ENCODE measurements at places on chromosomes 7 and 10. TPM values are rescaled to one million over a fixed set of nuclear protein-coding genes. Genes with fewer than 3 reads are reported as not detected.
A peak's percentile ranks its signal among the peaks of the same experiment; 100 is the strongest.

The ZNF467 gene
- polyA plus RNA-seq = 4.1 TPM

DNA sequence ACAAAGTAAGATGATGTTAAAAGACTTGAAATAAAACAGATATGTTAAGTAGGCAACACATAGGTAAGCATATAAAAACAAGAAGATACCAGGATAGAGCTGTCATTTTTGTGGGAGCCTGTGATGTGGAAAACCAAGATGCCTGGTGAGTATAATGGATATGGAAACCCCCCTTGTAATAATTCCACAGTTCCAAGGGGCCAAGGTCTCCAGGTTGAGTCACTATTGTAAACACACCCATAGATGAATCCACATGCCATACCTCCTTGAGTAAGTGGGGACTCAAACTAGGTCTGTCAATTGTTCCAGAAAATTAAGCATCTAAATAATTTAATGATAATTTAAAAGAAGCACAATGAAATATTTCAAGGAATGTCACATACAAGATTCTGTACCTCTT lies 15.9 kb downstream of the CAV1 start:
- DNase-seq = no peak

The PON1 gene
- not detected for polyA plus RNA-seq

- DNase-seq = no peak
These were observed 31.1 kb downstream of the GDI2 start for GRCh38 chr10:5782174-5782573.

The C10orf62 gene
- 0.19 TPM for polyA plus RNA-seq

DNA sequence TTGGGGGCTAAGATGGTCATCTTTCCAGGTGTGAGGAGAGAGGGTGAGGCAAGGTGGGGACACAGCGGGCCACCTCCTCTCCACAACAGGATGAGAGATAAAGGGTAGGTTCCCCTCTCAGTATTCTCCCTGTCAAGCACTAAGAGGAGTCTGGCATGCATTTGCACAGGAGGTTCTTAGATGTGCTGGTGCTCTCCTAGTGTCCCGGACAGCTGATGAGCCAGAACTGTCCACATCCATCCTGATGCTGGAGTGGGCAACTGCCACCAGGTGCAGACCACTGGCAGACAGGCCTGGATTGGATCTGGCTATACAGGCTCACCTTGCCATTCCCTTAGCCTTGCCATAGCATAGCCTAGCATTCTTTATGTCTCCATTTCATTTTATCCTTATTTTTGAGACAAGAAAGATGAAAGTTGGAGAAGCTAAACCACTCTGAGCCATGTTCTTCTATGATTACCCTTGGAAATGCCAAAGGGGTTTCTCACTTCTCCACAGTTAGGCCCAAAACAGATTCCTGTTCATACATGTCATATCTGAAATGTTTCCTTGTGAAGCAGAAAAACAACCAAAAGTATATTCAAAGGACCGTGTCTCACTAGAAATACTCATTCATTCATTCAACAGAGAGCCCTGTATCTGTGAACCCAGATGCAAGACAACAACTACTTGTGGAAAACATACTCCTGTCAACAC lies 48.8 kb upstream of the ANTXRL start:
- DNase-seq = no peak

The ST8SIA6 gene
- not detected for polyA plus RNA-seq

GRCh38 chr10:78515038-78515872 lies 481.6 kb downstream of the RPS24 start:
- DNase-seq = peak; percentile 51

The COL1A2 gene
- polyA plus RNA-seq = 11.4 TPM

The CCDC3 gene
- polyA plus RNA-seq = 0.05 TPM

DNA sequence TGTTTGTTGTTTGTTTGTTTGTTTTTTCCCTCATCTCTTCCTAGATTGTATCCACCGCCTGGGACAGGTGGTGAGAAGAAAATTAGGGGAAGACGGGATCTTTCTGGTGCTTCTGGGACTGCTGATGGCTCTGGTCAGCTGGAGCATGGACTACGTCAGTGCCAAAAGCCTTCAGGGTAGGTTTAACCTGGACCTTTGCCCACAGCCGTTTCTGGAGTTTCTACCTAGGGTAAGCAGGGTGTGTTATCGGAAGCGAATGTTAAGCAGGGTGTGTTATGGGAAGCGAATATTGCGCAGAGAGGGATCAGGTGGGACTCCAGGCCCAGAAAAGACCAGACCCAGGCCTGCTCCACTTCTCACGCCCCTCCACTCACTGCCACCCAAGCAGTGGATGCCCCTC lies 4.7 kb downstream of the CLCN1 start:
- no peak for DNase-seq

DNA sequence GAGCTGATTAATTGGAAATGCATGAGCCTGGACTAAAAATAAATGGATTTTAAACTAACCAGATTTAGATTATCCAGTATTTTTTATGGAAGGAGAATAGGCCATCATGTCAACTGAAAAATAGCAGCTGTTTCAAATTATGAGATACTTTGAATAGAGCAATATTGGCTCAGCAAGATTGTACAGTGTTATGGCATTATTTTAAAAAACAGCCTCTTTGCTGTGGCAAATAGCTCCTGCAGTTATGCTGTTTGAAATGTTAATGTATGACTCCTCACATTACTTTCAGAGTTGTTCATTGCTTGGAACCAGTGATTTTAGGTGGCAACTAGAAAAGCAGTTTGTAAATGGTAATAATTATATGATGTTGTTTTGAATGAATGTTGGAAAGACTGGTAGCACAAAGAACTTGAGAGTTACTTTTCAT lies 244.5 kb downstream of the KIAA1217 start:
- peak; percentile 17 for DNase-seq

DNA sequence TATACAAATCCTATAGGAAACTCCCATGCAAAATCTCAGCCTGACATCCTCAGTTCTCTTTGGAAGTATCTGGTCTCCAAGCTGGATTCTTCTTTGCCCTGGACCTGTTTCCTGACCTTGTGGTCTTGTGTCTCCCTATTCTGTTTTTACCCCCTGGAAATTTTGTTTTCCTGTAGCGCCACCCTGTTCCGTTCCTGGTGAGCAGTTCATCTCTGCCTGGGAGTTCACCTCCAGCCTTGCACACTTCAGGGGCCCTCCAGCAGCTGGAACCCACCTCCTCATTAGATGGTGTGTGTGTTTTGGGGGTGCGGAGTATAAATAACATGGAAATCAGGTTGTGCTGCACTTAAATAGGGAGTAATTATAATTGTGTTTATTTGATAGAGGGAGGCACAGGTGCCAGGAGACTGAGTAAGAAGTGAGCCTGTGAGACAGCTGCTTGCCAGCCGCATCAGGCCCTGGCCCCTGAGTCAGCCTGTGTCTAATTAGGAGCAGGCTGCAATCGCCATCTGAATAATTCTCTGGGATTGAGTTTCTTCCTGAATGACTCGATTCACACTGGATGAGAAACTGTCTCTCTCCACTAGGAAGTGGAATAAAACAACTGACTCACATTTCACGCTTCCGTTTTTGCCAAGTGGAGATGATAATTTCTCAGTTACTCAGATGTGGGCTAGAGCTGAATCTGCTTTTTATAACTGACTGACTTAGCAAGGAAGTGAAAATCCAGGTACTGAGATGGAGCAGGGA lies 69.4 kb upstream of the HECTD2 start:
- DNase-seq = peak; percentile 42

DNA sequence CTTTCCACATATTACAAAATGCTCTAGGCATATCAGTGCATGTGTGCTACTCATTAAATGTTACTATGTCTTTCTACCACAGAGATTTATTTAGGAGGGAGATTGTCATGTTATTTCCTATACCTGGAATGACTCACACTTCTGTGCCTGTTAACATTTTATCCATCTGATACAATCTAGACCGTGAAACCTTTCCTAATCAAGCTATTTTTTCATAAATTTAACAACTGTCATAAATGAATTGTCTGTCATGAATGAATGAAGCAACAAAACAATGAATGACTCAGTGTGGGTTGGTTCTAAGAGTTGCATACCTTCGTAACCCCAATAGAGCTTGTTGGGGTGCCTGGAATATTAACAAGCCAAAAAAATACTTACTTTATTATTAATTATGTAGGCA lies 554.3 kb downstream of the GRM8 start:
- no peak for DNase-seq

DNA sequence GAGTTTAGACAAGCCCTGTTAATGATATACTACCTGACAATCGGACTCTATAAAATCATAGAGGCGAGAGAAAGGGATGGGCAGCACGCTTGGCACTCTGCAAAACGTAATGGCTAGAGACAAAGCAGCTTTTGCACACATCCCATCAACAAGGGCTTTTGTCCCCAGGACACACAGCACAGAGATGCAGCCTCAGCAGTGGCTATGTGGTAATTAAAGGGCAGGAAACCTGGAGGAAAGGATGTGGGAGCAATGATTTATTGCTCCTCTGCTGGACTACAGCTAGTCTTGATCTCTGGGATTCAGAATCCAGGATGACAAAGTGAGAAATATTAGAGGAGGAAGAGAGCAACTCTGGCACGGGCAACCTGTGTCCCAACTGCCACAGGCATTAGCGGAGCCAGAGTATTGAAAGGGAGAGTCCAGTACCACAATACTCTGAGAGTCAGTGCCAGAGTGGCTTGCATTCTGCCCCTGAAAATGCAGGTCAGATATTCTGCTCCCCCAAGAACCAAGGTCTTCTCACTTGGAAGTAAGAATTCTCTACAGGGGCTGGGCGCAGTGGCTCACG lies 96.5 kb downstream of the ARMH3 start:
- no peak for DNase-seq

GRCh38 chr7:128893251-128894100 lies 17.0 kb downstream of the KCP start:
- peak; percentile 42 for DNase-seq

- DNase-seq = no peak
These were observed 112.3 kb downstream of the SPDYE5 start for GRCh38 chr7:75604408-75604807.

DNA sequence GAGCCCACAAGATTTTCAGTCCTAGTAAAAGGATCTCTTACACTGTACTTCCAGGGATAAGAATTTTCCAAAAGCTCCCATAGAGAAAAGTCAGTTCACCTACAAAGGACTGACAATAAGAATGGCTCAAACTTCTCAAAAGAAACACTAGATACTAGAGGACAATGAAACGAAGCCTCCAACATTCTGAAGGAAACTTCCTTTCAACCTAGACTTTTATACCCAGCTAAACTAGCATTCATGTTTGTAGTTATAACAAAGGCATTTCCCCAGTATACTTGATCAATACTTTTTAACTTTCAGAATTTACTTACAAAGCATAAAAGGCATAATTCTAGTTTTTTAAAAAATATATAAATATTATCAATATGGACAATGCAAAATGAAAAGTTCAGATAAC lies 41.0 kb upstream of the DNAAF5 start:
- DNase-seq = no peak

The RSPH10B2 gene
- polyA plus RNA-seq = 0.10 TPM

- DNase-seq = no peak
These were observed 69.6 kb upstream of the GATA3 start for GRCh38 chr10:7984896-7985295.

DNA sequence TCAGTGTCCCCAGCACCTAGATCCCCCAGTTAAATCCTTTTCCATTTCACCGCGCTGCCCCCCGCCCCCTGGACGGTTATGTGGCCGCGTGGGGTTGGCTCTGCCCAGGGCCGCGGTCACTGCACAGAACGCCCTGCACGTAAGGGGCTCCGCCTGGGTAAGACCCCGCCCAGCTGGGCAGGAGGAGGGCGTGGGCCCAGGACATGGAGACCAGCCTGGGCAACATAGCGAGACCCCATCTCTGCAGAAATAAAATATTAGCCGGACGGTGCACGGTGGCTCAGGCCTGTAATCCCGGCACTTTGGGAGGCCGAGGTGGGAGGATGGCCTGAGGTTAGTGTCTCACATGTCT lies 650 bp upstream of the ZFAND2A start:
- DNase-seq = peak; percentile 81

DNA sequence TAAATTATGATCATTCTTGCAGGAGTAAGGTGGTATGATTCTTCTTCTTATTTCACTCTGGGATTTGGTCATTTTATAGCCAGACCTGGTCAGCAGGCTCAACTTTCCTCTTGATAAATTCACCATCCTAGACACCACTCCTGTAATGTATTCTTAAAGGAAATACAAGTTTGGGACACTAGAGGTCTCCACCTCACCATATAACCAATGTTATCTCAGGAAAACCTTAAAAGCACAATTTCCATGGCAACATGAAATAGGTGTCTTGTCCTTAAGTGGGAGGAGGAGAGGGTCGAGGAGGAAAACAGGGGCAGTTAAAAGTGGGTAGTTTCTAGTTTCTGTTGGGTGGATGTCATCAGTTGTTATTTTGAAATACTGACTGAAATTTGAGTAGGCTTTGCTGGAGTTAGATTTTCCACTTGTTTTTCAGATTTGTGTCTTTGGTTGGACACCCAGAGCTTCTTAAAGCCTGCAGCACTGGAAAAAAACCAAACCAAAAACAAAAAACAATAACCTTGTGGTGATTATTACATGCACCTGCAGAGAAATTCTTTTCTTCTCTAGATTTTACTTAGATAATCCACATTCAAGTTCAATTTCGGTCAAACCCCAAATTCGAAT lies 163.1 kb downstream of the PRKCQ start:
- peak; percentile 44 for DNase-seq

GRCh38 chr10:24115403-24115802 lies 93.5 kb upstream of the KIAA1217 start:
- no peak for DNase-seq

- no peak for DNase-seq
These were observed 397.6 kb downstream of the MAGI2 start for GRCh38 chr7:79055722-79056415.

The TRIM8 gene
- polyA plus RNA-seq = 108 TPM

The GPER1 gene
- polyA plus RNA-seq = 6.4 TPM

- no peak for DNase-seq
These were observed 262.6 kb upstream of the LYZL1 start for GRCh38 chr10:29026065-29026797.

- no peak for DNase-seq
These were observed 4.7 kb downstream of the FAS start for GRCh38 chr10:88995156-88995876.

The SLC26A5 gene
- polyA plus RNA-seq = not detected

DNA sequence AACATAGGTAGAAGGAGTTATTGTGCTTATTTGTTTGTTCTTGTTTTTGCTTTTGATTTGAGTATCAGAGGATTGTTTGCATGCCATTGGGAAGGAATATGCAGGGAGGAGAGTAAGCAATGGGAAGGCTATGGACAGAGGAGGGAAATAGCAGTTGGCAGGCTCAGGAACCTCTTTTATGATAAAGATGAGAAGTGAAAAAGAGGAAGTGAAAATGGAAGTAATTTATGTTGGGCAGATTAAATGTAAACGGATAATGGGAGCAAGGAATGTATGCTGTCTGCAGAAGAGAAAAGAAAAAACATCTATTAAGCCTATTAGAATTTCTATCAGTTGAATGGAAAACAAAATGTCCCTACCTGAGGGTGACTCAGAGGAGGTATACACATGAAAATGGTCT lies 90.1 kb upstream of the NPSR1 start:
- DNase-seq = no peak

DNA sequence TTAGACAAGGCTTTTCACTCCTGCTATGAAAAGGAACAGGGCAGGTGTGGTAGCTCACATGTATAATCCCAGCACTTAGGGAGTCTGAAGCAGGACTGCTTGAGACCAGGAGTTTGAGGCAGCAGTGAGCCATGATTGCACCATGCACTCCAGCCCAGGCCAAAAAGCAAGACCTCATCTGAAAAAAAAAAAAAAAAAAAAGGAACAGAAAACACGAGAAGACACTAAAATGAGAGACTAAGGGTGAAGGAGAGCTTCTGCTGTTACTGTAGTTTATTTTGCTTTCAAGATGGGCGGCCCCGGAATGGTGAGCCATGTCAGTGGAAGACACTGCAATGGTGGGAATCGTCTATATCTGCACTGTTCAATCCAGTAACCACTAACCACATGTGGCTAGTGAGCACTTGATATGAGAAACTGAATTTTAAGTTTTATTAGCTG lies 9.9 kb downstream of the PIP4K2A start:
- DNase-seq = no peak

- peak; percentile 87 for DNase-seq
These were observed at the start of gene ELN for GRCh38 chr7:74027683-74028320. Gene ELN, plus strand, starts transcription at chr7:74028173. Its CDS starts 15 bp downstream, at chr7:74028188.

The PITX3 gene
- polyA plus RNA-seq = not detected
